Activated T-cell treated with anti-CD3 and anti-CD28 coated beads, Interleukin-2, amount 50 U/mL, for 4 hours (primary cell): ENCODE measurements at places on chromosomes 2 and 18. TPM values are rescaled to one million over a fixed set of nuclear protein-coding genes. Genes with fewer than 3 reads are reported as not detected.

DNA sequence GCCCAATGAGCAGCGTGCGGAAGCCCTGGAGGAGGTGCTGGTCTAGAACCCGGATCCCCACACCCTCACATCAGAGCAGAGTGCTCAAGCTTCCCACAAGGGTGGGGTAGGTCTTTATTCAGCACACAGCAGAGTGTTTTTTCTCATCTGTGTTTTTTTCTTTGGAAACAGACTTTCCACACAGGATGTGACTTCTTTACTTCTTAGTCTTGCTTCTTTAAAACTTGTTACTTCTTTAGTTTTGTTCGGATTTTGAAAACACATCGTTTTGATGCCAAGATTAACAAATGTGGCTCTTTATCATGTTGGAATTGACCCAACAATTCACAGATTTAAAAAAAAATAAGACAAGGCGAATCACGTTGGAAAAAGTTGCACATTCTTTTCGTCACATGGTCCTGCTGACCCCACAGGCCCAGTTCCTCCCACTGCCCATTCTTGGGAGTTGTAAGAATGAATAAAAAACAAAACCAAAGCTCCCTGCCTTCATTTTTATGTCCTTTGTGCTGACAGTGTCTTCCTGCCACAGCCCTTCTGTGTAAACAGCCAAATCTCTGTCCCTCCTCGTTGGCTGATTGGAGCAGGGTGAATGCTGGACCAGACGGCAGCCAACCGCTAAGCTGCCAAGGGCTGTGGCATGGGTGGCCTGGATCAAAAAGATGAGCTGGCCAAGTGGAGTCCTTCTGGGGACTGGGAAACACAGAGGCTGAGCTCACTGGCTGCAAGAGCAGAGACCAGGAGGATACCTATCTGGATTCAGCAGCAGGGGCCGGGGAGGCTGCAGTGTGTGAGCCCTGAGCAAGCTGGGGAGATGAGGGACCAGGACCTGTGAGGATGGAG lies 81.6 kb downstream of the TWIST2 start:
- DNase-seq, result no peak

GRCh38 chr2:106127282-106127771 lies 66.8 kb downstream of the UXS1 start:
- DNase-seq, result no peak

- no peak for DNase-seq
Measured at GRCh38 chr2:98882971-98883779, 52.9 kb downstream of the CRACDL start.

- DNase-seq, result no peak
Measured at GRCh38 chr2:154452906-154453493, 245.5 kb upstream of the KCNJ3 start.

GRCh38 chr2:44980751-44981713 lies 28.2 kb downstream of the SIX2 start:
- no peak for DNase-seq

DNA sequence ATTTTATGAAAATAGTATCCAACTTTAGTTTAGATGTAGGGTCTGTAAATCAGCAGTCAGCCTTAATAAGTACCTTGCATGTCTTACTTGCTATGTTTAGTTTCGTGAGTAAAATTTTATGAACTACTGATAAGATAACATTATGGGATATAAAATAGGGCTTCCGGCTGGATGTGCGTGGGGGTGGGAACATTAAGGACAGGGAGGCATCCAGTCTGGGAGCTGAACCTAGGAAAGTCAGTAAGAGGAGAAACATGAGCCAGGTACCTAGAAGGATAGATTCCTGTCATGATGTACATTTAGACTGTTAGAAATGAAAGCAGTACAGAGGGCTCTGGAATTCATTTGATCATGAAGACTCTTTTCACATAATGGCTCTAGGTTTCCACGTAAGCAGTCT lies 12.7 kb upstream of the KCNJ13 start:
- DNase-seq, result no peak

GRCh38 chr2:238383743-238384380 lies 42.9 kb upstream of the ASB1 start:
- DNase-seq, result no peak

- DNase-seq, result no peak
Measured at GRCh38 chr2:175442441-175442840, 260.9 kb upstream of the ATP5MC3 start.

DNA sequence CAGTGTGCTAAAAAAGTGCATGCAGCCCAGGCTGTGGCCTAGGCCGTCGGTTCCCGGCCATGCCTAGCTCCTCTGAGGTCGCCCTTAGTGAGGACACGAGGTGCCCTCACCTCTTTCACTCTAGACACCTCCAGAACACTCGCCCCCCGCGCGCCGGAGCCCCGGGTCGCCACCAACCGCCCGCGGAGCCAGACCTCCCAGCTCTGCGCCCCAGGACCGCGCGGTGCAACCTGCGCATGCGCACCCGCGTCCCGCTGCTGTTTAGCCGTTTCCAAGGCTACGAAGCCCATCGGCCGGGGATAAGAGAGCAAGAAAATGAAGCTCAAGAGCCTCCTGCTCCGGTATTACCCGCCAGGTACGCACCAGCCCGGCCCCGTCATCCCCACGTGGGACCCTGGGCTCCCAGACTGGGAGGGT lies at the start of gene DAW1:
DAW1 (plus strand) TSS at position 257 of the 417 bp plus-strand sequence; CDS start at position 316, 59 bp downstream.
- peak; percentile 21 for DNase-seq

GRCh38 chr2:54956111-54956627 lies 94.1 kb downstream of the RTN4 start:
- no peak for DNase-seq

GRCh38 chr2:74267068-74267467 lies 68.7 kb downstream of the MTHFD2 start:
- DNase-seq, result peak; percentile 38

- no peak for DNase-seq
Measured at GRCh38 chr2:232981356-232981755, 31.7 kb downstream of the NGEF start.

DNA sequence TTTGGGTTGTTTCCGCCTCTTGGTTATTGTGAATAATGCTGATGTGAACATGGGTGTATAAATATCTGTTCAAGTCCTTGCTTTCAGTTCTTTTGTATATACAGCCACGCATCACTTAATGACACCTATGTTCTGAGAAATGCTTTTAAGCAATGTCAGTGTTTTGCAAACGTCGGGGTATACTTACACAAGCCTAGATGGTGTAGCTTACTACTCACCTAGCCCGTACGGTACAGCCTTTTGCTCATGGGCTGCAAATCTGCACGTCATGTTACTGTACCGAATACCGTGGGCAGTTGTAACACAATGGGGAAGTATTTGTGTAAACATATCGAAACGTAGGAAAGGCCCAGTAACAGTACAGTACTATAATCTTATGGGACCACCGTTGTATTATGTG lies 12.4 kb downstream of the RALB start:
- no peak for DNase-seq

- no peak for DNase-seq
Measured at GRCh38 chr2:215527736-215528135, 91.9 kb upstream of the FN1 start.

DNA sequence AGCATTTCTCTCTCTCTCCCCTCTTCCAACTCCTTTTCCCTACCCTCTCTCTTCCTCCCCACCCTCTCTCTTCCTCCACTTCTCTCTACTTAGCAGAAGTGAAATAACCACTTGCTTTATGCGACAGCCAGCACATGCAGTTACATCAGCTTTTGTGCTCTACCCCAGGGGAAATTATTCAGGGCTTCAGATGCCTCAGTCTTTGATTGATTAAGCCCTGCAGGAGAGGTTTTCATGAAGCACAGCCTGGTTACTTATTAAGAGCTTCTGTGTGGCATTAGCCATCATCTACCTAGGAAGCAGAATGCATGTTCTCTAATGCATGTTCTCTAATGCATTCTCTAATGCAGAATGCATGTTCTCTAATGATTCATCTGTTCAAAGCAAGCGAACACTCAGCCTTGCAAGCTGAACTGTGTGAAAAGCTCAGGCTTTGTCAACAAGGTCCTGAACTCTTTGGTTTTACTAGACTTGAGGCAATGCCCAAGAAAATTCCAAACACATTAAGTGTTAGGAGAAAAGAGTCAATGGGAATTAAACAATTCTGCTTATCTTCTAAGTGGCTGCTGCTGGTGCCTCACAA lies 56.1 kb downstream of the LHCGR start:
- DNase-seq, result no peak

- no peak for DNase-seq
Measured at GRCh38 chr2:42924418-42924886, 132.1 kb upstream of the HAAO start.

Gene TIMM21
- total RNA-seq, result 52.3 TPM

Gene TXNDC2
- not detected for total RNA-seq

Gene MC4R
- total RNA-seq, result not detected

Gene KCNE4
- total RNA-seq, result not detected

Gene DARS1
- 107 TPM for total RNA-seq

Gene B3GNT7
- 0.46 TPM for total RNA-seq

Gene SERPINB7
- total RNA-seq, result not detected

Gene CHRND
- total RNA-seq, result not detected
